Muscle of leg (tissue), 16 donors: ENCODE measurements at places on chromosomes 13 and 19. TPM values are rescaled to one million over a fixed set of nuclear protein-coding genes. Genes with fewer than 3 reads are reported as not detected.
A peak's percentile ranks its signal among the peaks of the same experiment; 100 is the strongest.

DNA sequence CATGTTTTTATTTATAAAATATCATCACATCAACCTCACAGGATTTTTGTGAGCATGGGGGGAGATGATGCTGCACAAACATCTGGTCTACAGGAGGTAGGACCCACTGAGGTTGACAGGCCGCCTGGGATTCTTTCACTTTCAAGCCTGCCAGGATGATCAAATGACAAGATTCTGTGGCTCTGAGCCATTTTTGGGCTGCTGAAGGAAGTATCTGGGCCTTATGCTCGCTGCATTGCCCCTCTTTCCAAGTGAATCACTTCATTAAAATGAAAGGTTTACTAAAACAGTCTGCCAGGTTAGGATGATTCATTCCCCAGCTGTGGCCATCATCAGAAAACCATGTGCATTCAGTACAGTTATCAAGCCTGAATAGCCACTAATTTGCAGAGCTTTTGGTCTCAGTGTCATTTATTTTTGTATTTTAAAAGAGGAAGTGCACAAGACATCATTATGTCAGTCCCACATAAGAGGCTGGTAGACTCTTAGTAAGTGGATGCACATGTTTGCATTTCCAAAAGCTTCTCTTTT is 34.4 kb downstream of the STARD13 start:
- no peaks in the 10 kb centered on the region for H3K36me3 ChIP-seq
- peaks cover 8% of the 10 kb centered on the region for H3K4me1 ChIP-seq
- DNase-seq, result peak; percentile 94
- peak overlapping the region; percentile 69 for H3K27ac ChIP-seq
- no peak overlapping the region for H3K4me3 ChIP-seq
- no peaks in the 10 kb centered on the region for H3K27me3 ChIP-seq

Gene MAP1S
- 51.6 TPM for polyA plus RNA-seq

Gene ZNF667
- polyA plus RNA-seq, result 6.8 TPM

DNA sequence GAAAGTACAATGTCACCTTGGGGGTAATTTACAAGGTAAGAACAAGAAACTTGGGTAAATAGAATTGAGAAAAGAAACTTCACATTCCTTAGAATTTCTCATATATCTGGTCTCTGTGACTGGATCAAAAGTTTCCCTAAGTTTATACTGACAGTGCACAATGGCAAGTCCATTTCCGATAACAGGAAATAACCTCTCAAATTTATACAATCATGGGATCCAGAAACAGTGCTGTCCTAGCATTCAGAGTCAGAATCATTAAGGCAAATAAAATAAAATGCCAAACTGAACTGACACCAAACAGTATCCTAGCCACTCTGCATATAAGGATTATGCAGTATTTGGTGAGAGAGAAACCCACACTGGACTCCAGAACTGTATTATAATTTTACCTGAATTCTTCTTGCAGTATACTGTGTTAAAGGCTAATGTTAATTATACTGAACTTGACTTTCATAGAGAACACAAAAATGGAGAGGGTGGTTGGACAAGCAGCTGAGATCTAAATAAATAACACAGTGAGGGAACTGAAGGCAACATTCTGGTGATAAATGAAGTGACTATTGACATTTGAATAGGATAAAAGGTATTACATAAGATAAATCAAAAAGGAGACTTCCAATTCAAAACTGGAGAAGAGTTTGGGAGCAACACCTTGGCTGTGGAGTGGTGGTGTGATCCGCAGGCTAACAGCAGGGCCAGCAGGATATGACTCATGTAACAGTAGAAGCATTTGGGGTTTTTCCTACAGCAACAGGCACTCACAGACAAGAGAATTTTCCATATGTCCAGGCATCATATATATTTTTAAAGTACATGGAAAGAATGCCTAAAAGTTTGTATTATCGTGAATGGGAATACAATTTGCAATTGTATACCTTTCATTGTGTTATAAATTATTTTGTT is 932.5 kb upstream of the MIR17HG start:
- H3K27ac ChIP-seq, result peak overlapping the region; percentile 16
- H3K4me3 ChIP-seq, result no peak overlapping the region
- DNase-seq, result peak; percentile 83
- H3K36me3 ChIP-seq, result no peaks in the 10 kb centered on the region

Gene CD177
- 0.31 TPM for polyA plus RNA-seq

- DNase-seq, result no peak
- H3K27ac ChIP-seq, result no peak overlapping the region
- H3K4me3 ChIP-seq, result no peak overlapping the region
- no peaks in the 10 kb centered on the region for H3K36me3 ChIP-seq
Measured at GRCh38 chr13:73593199-73593765, 534.5 kb downstream of the KLF5 start.

DNA sequence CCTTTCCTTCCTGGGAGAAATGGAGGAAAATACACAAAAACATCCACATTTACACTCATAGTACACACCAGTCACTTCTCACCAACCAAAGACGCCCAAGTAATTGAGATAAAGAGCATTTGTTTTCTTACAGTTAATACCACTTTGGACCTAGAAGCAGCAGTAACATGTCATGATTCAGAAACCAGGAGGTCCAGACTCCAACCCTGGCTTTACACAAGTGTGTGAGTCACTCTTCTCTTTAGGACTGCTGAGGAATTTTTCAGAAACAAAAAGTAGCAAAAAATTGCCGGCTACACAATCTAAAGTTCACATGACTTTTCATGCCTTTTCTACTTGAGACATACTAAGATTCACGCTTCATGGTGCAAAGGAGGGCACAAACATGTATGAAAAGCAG is 42.1 kb downstream of the TUBGCP3 start:
- no peak for DNase-seq
- no peak overlapping the region for H3K4me3 ChIP-seq
- no peaks in the 10 kb centered on the region for H3K4me1 ChIP-seq
- H3K36me3 ChIP-seq, result peaks cover 39% of the 10 kb centered on the region

Gene XAB2
- 30.0 TPM for polyA plus RNA-seq

- H3K4me1 ChIP-seq, result no peaks in the 10 kb centered on the region
- no peak for DNase-seq
- no peaks in the 10 kb centered on the region for H3K27me3 ChIP-seq
- H3K36me3 ChIP-seq, result no peaks in the 10 kb centered on the region
Measured at GRCh38 chr19:28264556-28264955, 948.4 kb downstream of the UQCRFS1 start.

Gene RFXAP
- 9.6 TPM for polyA plus RNA-seq

DNA sequence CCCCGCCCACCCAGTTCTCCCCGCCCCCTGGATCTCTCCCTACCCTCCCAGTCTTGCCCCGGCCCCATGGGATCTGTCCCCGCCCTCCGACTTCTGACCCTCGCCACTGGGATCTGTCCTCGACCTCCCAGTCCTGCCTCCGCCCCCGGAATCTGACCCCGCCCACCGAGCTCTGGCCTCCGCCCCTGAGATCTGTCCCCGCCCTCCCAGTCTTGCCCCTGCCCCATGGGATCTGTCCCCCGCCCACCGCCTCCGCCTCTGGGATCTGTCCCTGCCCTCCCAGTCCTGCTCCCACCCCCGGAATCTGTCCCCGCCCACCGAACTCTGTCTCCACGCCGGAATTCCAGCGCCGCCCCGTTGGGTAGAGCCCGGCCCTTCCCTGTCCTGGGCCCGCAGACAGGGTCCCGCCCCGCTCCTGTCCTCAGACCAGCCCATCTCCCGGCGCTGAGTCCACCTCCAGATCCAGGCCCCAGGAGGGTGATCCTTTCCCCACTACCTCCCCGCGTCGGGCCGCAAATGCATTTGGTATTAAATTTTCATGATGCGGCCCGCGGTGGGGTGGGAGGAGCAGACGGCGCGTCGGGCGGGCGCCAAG is 1.5 kb upstream of the SLC17A7 start:
- H3K4me3 ChIP-seq, result peak overlapping the region; percentile 72
- peak; percentile 95 for DNase-seq
- peaks cover 25% of the 10 kb centered on the region for H3K4me1 ChIP-seq
- H3K36me3 ChIP-seq, result peaks cover 21% of the 10 kb centered on the region

GRCh38 chr13:42875475-42876269 is 94.3 kb downstream of the FAM216B start:
- H3K27me3 ChIP-seq, result no peaks in the 10 kb centered on the region
- no peaks in the 10 kb centered on the region for H3K36me3 ChIP-seq
- H3K27ac ChIP-seq, result no peak overlapping the region
- H3K4me3 ChIP-seq, result no peak overlapping the region
- H3K4me1 ChIP-seq, result peaks cover 8% of the 10 kb centered on the region
- DNase-seq, result peak; percentile 74

Gene INSL3
- not detected for polyA plus RNA-seq

- peaks cover 55% of the 10 kb centered on the region for H3K4me1 ChIP-seq
- no peak within 1 kb of the TSS for H3K4me3 ChIP-seq
- H3K27me3 ChIP-seq, result no peaks in the 10 kb centered on the region
- peak within 1 kb of the TSS; percentile 35 for H3K27ac ChIP-seq
- peak; percentile 78 for DNase-seq
- H3K36me3 ChIP-seq, result no peaks in the 10 kb centered on the region
Measured at GRCh38 chr19:40413291-40413845, at the start of gene PRX. PRX (minus strand) TSS chr19:40413378; CDS start chr19:40407932, 5,446 bp downstream.

GRCh38 chr13:32866921-32867320 is 149.3 kb upstream of the KL start:
- H3K27ac ChIP-seq, result peak overlapping the region; percentile 47
- H3K36me3 ChIP-seq, result no peaks in the 10 kb centered on the region
- no peak overlapping the region for H3K4me3 ChIP-seq
- peaks cover 5% of the 10 kb centered on the region for H3K4me1 ChIP-seq

DNA sequence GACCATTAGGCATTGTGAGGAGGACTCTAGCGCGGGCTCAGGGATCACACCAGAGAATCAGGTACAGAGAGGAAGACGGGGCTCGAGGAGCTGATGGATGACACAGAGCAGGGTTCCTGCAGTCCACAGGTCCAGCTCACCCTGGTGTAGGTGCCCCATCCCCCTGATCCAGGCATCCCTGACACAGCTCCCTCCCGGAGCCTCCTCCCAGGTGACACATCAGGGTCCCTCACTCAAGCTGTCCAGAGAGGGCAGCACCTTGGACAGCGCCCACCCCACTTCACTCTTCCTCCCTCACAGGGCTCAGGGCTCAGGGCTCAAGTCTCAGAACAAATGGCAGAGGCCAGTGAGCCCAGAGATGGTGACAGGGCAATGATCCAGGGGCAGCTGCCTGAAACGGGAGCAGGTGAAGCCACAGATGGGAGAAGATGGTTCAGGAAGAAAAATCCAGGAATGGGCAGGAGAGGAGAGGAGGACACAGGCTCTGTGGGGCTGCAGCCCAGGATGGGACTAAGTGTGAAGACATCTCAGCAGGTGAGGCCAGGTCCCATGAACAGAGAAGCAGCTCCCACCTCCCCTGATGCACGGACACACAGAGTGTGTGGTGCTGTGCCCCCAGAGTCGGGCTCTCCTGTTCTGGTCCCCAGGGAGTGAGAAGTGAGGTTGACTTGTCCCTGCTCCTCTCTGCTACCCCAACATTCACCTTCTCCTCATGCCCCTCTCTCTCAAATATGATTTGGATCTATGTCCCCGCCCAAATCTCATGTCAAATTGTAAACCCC is 2.8 kb upstream of the CEACAM5 start:
- H3K4me1 ChIP-seq, result no peaks in the 10 kb centered on the region
- H3K27me3 ChIP-seq, result peaks cover 3% of the 10 kb centered on the region
- H3K36me3 ChIP-seq, result no peaks in the 10 kb centered on the region
- H3K27ac ChIP-seq, result no peak overlapping the region
- no peak overlapping the region for H3K4me3 ChIP-seq

DNA sequence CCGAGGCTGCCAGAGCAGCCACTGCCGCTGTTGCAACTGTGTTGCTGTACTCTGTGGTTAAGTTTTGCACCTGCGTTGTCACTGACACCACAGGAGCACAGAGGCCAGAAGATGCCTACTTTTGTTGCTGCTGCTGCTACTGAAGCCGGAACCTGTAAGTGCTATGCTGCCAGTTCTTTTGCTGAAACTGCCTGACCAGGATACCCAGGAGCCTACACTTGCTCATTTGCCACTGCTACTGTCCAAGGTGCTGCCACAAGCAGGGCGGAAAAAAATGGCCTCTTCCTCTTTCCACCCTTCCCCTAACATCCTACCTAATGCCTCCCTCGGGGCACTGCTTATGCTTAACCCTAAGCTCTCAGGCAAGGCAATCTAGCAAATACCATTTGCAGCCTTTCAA is 29.0 kb upstream of the NBEA start:
- H3K27me3 ChIP-seq, result no peaks in the 10 kb centered on the region
- no peak overlapping the region for H3K27ac ChIP-seq
- no peaks in the 10 kb centered on the region for H3K36me3 ChIP-seq
- no peak overlapping the region for H3K4me3 ChIP-seq
- no peaks in the 10 kb centered on the region for H3K4me1 ChIP-seq

Gene NLRP12
- polyA plus RNA-seq, result 0.43 TPM

DNA sequence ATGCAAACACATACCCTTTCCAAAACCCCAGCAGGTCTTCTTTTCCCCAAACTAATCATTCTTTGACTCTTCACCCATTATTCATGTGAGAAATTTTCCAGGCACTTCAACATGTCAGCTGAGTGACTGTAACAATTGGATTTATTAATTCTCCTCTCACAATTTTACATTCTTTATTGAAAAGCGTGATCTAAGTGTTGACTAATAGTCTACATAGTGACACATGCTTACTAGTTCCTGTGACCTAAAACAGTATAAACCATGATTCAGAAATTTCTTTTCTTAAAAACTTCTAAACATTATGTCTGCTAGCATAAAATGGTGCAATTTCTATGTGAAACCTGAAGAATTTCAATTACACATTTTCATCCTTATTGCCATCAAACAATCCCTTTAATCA is 532.3 kb downstream of the GPC5 start:
- H3K4me1 ChIP-seq, result no peaks in the 10 kb centered on the region
- H3K4me3 ChIP-seq, result no peak overlapping the region
- no peaks in the 10 kb centered on the region for H3K27me3 ChIP-seq

DNA sequence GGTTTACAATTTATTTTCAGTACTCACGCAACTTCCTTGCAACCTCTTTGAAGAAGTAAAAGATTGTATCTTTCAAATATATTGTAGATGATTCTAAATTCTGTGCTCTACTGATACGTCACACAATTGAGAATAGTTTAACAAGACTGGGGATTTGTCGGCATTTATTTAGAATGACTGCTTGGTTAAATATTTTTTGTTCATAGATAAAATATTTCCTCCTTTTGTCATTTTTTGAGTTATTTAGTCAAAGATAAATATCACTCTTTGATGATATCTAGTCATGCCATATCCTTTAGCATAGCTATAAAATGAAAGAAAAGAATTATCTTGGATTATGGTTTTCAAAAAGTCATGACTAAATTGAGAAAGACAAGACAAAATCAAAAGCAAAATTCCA is 2747.8 kb downstream of the PCDH9 start:
- no peak overlapping the region for H3K27ac ChIP-seq
- no peaks in the 10 kb centered on the region for H3K36me3 ChIP-seq
- DNase-seq, result no peak
- H3K4me3 ChIP-seq, result no peak overlapping the region
- no peaks in the 10 kb centered on the region for H3K4me1 ChIP-seq
- no peaks in the 10 kb centered on the region for H3K27me3 ChIP-seq

DNA sequence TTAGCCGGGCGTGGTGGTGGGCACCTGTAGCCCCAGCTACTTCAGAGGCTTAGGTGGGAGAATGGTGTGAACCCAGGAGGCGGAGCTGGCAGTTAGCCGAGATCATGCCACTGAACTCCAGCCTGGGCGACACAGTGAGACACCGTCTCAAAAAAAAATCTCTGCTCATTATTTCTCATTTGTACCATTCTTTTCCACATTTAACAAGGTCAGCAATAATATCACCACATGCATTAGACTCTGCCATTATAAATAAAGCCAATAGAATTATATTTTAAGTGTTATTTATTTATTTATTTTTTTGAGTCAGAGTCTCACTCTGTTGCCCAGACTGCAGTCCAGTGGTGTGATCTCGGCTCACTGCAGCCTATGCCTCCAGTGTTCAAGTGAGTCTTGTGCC is 24.2 kb downstream of the UGGT2 start:
- no peak overlapping the region for H3K4me3 ChIP-seq
- no peak overlapping the region for H3K27ac ChIP-seq
- no peaks in the 10 kb centered on the region for H3K4me1 ChIP-seq
- peaks cover 5% of the 10 kb centered on the region for H3K36me3 ChIP-seq
- no peaks in the 10 kb centered on the region for H3K27me3 ChIP-seq
